ENCODE measurements at places on chromosomes 12 and 14.

DNA sequence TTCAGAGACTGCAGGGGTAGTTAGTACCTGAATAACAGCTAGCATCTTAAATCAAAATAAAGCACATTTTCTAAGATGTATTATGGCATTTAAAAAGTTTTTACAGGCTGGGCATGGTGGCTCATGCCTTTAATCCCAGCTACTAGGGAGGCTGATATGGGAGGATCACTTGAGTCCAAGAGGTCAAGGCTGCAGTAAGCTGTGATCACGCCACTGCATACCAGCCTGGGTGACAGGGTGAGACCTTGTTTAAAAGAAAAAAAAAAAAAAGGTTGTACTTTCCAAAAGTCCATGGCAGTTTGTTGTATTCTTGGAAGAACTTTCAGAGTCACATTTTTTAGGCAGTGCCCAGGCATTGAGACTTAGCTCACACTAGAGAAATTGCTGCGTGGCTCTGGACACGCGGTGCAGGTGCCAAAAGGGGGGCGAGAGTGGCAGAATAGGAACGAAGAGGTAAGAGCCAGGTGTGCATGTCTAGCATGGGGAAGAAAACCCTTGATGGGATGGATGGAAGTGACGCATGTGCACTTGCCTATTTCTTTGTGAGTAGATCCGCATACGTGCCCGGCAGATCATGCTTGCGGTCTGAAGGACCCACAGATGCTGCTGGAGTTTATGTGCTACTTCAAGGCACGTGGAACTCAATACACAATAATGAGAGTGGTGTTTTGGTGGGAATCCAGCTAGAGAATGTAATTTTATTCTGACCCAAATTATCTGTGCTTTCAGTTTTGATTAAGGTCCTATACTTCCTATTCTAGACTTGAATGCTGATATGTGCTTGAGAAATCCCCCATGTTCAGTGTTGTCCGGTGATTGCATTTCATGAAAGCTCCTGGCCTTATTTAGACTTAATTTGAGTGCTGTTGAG, 11.9 kb downstream of the ANKRD13A start:
- no peak for DNase-seq

- DNase-seq = peak; percentile 67
Observed at GRCh38 chr14:76995279-76996035, 33.1 kb downstream of the IRF2BPL start.

DNA sequence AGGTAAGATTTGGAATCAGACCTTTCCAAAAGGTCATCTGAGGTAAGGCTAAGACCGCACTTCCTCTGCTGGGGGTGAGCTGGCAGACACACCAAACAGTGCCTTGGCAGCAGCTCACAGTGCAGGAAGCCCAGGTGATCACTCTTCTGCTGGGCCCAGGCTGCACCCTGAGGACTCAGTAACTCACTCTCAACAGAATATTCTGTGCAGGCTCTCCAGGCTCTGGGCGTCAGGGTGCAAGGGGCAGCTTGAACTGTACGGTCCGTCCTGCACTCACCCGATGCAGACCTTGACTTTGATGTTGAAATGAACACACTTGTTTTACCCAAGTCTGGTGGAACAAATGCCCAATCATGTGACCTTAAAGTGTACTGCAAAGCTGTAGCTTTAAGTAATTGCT, 6.0 kb downstream of the ALKBH2 start:
- no peak for DNase-seq

- no peak for DNase-seq
Observed at GRCh38 chr12:33634544-33634943, 194.9 kb upstream of the SYT10 start.

DNA sequence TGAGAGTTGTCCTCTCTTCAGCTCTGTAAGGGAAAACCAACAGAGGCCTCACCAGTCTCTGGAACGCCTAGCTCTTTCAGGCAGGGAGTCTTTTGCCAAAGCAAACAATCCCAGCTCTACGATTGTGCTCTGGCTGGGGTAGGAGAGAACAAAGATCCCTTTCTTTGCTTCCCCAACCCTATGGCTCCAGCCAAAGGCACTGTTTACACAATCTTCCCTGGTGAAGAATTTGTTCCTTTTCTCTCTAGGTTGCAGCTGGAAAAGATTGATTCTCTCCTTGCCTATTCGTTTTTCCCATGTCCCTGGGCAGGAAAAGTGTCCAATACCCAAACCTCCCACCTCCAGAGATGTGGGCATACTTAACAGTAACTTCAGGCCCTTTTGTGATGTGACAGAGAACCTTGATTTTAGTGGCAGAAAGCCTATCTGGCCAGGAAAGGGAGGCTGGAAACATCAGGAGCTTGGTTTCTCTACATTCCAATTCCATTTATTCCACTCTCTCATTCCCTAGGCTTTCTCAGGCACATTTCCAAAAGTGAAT, 16.8 kb downstream of the ATP5MC2 start:
- no peak for DNase-seq

DNA sequence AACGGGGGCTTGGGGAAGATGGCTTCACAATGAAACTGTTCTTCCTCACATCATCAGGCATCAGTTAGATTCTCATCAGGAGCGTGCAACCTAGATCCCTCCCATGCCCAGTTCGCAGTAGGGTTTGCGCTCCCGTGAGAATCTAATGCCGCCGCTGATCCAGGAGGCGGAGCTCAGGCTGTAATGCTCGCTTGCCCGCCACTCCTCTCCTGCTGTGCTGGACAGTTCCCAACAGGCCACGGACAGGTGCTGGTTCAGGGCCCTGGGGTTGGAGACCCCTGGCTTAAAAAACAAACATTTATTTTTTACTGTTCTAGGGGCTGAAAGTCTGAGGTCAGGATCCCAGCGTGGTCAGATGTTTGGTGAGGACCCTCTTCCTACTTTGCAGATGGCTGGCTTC, 180.5 kb downstream of the FBXL14 start:
- DNase-seq = no peak

- no peak for DNase-seq
Observed at GRCh38 chr14:68088451-68088854, 268.9 kb downstream of the RAD51B start.

DNA sequence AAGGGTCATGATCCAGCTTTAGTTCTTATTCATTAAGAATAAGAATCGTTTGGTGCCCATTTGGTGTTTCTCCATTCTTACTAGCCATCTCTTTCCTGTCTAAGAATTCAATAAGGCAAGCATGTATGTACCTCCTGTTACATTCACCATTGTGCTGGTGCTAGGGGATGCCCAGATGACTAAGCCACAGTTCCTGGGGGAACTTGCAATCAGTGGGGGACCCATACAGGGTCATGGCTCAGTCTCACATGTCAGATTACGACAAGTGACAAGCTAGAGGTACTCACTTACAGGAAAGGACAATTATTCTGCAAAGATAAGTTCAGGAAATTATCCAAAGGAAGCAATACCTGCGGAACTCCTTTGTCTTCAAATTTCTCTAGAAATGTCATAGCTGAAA, 125.4 kb downstream of the STXBP6 start:
- no peak for DNase-seq

- no peak for DNase-seq
Observed at GRCh38 chr12:98371419-98371818, 144.0 kb upstream of the TMPO start.

- DNase-seq = no peak
Observed at GRCh38 chr14:77883131-77883846, 83.4 kb downstream of the ADCK1 start.

GRCh38 chr12:3820122-3820521, 53.1 kb downstream of the PARP11 start:
- no peak for DNase-seq

- DNase-seq = peak; percentile 86
Observed at GRCh38 chr12:2795291-2796186, 769 bp downstream of the FKBP4 start.

DNA sequence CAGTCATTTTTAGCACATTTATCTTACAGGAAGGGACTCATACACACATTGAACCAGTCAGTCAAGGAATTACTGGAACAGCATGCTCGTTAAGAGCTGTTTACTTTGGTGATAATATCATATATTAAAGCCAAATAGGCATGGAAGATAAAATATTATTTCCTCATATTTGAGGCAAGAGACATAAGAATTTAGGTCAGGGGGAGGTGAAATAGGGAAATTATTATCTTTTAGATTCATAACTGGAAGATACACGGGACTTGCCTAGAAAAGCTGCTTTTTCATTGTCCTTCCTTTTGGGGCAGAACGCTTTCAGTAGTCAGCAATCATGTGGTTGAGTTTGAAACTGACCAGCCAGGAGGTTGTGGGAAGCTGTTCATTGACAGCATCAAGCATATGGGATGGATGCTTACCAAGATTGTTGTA, 72.5 kb downstream of the NTN4 start:
- no peak for DNase-seq

DNA sequence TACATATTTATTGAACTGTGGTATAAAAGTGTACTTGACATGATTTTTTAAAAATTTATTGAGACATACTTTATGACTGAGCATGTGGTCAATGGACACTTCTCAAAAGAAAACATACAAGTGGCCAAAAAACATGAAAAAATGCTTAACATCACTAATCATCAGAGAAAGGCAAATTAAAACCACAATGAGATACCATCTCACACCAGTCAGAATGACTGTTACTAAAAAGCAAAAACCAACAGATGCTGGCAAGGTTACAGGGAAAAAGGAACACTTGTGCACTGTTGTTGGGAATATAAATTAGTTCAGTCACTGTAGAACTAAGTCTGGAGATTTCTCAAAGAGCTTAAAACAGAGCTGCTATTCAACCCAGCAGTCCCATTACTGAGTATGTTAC, 1177.6 kb downstream of the GALC start:
- DNase-seq = no peak

- no peak for DNase-seq
Observed at GRCh38 chr12:116459011-116459875, 99.9 kb upstream of the MAP1LC3B2 start.

DNA sequence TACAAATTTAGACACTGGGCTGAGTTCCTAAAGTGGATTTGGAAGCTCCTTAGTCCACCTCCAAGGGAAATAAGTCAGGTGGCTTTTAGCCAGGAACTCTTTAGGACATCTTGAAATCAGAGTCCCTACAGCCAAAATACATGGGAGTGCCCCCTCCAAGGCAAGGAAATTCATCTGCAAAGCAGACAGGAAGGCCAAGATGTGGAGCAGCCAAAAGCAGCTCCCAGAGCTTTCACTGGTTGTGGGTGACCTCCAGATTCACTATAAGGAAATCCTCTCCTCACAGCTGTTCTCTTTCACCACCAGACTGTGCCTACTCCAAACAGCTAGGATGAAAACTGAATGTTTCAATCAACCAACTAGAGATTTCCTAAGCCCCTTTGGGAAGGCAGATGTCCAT, 6.6 kb downstream of the TTC9 start:
- no peak for DNase-seq

DNA sequence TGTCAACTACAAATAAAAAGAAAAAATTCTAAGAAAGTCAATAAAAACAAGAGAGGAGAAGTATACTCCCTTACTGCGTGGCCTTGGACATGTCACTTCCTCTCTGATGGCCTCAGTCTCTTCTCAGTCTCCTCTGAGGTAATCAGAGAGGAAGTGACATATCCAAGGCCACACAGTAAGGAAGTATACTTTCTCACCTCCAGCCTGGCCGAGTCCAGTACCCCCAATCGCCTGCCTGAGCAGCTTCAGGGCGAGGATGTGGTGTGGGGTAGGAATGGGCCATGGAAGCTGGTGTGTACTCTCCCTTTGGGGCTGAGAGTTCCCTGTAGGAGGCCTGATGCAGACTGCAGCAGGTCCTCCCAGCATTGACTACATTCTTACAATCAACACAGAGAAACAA, 15.8 kb downstream of the VDR start:
- no peak for DNase-seq

DNA sequence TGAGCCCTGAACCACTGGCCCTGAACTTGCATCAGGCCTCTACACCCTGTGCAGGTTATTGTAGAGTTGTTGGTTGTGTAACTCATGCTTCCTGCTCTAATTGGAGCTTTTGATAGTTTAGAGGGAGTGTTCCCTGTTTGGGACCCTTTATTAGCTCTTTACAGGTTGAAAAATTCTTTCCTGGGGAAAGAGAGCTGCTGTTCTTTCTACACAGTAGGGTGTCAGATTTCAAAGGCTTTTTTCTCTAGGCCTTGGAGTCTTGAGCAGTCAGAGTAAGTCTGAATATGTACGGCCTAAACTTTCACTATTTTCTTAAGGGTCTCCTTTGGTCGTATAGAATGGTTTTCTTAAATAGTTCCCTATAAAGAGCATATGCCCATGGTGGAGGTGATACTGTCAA, 60.8 kb upstream of the NEDD1 start:
- DNase-seq = no peak

DNA sequence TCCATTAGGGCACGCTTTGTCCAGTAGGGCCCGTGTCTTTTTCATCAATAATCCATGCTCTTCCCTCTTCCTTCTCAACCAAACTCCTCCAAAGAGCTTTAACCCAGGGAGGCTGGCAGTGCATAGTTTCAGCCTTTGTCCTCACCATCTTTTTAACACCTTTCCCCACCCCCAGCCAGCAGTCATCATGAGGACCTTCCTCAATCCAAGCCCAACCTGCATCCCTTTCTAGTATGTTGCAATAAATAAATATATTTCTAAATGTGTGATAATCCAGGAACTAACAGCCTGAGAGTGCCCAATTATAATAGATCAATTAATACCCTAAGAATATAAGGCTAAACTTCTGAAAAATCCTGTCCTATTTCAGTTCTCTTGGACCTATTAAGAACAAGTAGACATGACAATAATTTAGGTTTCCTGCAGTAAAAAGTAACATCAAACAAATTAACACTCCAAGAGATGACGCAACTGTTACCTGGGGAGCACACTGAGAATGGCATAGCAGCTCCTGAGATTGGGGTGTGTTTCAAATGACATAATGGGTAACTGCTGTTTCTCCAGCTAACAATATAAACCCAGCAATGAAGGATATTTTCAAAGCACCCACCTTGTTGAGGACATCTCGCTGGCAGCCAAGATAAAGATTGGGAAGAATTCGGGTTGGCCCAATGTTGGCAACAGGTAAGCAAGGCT, 62.6 kb downstream of the DUSP16 start:
- no peak for DNase-seq

- DNase-seq = no peak
Observed at GRCh38 chr12:114218136-114218535, 187.8 kb downstream of the TBX5 start.

DNA sequence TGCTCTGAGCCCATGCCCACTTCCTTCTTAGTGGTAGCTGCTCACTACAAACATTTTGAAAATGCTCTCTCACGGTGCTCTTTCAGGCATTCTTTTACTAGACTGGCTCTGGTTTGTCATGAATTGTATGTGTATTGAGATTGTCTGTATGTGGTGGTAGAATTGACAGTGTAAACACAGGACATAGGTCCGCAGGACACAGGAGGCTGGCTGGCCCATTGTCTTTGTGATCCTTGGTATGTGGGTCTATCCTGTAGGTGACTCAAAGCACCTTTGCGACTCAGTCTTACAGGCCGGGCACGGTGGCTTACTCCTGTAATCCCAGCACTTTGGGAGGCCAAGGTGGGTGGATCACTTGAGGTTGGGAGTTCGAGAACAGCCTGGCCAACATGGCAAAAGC, 250.9 kb downstream of the C12orf75 start:
- DNase-seq = no peak

- DNase-seq = no peak
Observed at GRCh38 chr12:79329933-79330332, 360.8 kb downstream of the PAWR start.
